ENCODE measurements at places on chromosomes 6 and 20. TPM values are rescaled to one million over a fixed set of nuclear protein-coding genes. Genes with fewer than 3 reads are reported as not detected.

NKX2-2 gene
- not detected for total RNA-seq

SALL4 gene
- 2.3 TPM for total RNA-seq

TPX2 gene
- total RNA-seq: 117 TPM

PRICKLE4 gene
- 0.44 TPM for total RNA-seq
